Vagina (tissue), 2 donors: ENCODE measurements at places on chromosomes 7 and 10. TPM values are rescaled to one million over a fixed set of nuclear protein-coding genes. Genes with fewer than 3 reads are reported as not detected.

DNA sequence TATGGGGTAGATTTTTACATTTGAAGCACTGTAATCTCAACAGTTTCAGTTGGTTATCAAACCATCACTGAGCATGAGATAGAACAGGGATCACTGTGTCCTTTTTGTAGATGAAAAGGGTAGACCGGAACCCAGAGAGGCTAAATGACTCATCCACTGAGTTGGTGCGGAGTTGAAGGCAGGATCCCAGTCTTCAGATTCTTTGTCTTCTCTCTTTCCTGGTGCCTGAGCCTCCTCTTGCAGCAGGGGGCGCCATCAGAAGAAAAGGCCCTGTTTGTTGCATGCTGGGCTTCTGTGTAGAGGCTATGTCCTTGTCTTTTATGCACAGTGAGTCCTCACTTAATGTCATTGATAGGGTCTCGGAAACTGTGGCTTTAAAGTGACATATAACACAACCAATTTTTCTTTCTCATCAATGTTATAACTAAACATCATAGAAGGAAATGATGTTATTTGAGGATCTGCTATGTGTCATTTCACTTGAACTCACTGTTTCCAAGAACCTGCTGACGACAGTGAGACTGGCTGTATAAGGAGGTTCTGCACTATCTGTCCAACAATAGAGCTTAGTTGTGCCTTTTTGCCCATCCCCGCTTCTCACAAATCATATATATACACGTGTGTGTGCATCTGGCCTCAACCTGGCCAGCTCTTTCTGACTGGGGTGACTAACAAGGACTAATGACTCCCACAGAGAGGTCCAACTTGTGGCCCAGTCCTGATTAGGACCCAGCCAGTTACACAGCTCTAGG, 14.3 kb downstream of the ZNF282 start:
- no peak for DNase-seq
- no peaks in the 10 kb centered on the region for H3K27me3 ChIP-seq
- no peaks in the 10 kb centered on the region for H3K4me1 ChIP-seq
- H3K4me3 ChIP-seq = no peak overlapping the region

- no peaks in the 10 kb centered on the region for H3K27me3 ChIP-seq
- no peak for DNase-seq
- H3K36me3 ChIP-seq = peaks cover 4% of the 10 kb centered on the region
- peaks cover 5% of the 10 kb centered on the region for H3K4me1 ChIP-seq
Observed at GRCh38 chr7:139648941-139649425, 125.5 kb downstream of the CLEC2L start.

The OPN1SW gene
- total RNA-seq = not detected

DNA sequence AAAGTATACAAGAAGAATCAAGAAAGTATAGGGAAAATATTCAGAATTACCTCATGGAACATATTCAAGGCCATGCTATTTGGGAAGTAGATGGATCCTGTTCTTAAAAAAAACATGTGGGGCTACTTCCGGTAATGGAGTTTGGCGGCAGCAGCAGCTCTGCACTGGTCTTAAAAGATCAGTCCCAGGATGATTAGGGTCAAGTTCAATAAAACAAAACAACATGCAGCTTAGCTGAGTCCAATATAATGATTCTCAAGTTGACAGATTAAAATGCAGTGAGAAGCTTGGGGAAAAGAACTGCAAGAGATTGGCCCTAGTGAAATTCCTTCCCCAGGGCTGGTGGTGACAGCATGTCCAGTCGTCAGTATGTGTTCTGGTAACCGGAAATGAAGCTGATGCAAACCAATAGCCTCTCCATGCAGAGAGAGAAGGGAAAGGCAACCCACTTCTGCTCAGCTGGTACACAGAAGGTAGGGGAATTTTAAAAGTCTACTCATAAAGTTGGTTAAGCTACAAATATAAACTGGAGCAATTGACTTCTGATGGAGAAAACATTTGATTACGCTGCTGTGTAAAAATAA, 305.1 kb upstream of the IMMP2L start:
- no peak overlapping the region for H3K4me3 ChIP-seq
- H3K4me1 ChIP-seq = no peaks in the 10 kb centered on the region
- H3K36me3 ChIP-seq = no peaks in the 10 kb centered on the region
- DNase-seq = no peak
- H3K27me3 ChIP-seq = no peaks in the 10 kb centered on the region
- no peak overlapping the region for H3K27ac ChIP-seq

The OR13A1 gene
- total RNA-seq = not detected

DNA sequence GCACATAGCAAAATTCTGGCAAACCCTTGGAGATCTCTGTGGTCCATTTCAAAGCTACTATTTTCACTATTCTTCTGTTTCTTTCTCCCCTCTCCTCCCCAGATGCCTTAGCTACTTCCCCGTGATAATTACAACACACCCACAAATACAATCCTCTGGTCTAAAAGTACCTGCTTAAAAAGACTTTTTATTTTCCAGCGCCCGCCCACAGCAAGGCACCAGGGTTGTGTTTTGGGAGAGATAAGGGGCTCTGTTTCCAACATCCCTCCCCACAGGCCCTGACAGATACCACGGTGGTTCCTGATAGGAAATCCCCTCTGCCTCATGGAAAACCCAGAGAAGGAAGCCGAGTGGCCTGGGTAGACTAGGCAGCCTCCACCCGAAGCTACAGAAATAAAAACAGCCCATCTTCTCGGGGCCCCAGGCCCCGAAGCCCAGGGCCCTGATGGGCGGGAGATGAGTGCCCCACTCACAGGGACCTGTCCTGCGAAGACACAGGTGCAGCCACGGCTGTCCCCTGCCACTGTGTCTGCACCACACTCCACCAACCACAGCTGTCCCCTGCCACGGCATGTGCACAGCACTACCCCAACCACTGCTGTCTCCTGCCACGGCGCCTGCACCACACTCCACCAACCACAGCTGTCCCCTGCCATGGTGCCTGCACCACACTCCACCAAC, 19.7 kb downstream of the CALML5 start:
- no peak overlapping the region for H3K4me3 ChIP-seq
- H3K27me3 ChIP-seq = no peaks in the 10 kb centered on the region
- no peaks in the 10 kb centered on the region for H3K36me3 ChIP-seq
- no peak overlapping the region for H3K27ac ChIP-seq
- DNase-seq = no peak
- H3K4me1 ChIP-seq = no peaks in the 10 kb centered on the region

DNA sequence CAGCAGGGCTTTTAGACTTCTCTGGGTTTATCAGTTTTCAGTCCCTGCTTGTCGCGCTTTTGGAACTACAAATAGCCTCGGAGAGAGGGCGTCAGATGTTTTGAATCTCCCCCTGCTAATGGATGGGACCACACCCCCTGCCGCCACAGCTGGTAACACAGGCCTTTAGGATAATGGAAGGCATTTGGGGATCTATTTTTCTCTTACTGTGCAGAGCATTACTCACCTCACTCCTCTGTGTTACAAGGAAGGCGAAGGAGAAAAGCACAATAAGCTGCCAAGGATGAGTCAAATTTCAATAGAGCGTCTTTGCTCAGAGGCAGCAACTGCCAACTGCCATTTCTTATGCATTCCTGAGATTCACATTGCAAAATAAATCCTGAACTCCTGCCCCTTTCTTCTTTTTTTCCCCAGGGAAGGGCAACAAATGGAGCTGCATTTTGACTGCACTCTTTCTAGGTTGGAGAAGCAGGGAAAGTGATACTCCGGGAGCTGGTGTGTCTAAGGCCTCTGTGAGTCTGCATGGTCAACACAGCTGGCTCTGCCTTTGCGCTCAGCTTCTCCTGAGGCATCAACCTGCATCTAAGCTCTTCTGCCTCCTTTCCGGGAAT, 31.5 kb upstream of the SMNDC1 start:
- H3K4me1 ChIP-seq = peaks cover 17% of the 10 kb centered on the region
- no peaks in the 10 kb centered on the region for H3K27me3 ChIP-seq
- H3K27ac ChIP-seq = peak overlapping the region; percentile 15
- H3K4me3 ChIP-seq = no peak overlapping the region

GRCh38 chr7:134370135-134370534, 53.4 kb upstream of the SLC35B4 start:
- no peak overlapping the region for H3K27ac ChIP-seq
- peaks cover 10% of the 10 kb centered on the region for H3K4me1 ChIP-seq
- DNase-seq = no peak
- no peaks in the 10 kb centered on the region for H3K27me3 ChIP-seq
- no peak overlapping the region for H3K4me3 ChIP-seq

DNA sequence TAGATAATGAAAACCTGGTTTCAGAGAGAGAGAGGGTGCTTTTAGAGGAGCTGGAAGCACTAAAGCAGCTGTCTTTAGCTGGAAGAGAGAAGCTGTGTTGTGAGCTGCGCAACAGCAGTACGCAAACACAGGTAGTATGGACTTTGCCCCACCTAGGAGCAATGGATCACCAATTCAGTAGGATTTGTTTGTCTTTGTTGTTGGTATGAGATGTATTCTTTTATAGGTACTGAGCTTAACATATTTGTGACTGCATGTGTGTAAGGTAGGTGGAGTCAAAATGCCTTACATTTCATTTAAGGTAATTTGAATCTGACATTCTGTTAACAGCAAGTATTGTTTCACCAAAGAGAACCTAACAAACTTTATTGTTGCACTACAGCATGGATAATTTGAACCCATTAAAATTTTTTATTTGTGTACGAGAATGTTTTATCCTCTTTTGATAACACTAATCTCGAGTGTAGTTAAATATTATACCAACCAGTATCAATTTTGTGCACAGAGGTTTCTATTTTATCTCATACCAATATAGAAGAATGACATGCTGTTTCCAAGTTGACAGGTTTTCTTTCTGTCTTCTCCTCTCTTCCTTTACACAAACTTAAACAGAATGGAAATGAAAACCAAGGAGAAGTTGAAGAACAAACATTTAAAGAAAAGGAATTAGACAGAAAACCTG, 92.1 kb downstream of the CYP51A1 start:
- H3K36me3 ChIP-seq = peaks cover 60% of the 10 kb centered on the region
- H3K4me1 ChIP-seq = no peaks in the 10 kb centered on the region
- no peak overlapping the region for H3K4me3 ChIP-seq
- no peak for DNase-seq
